ENCODE measurements at places on chromosomes 2 and 18.

GRCh38 chr18:76838182-76838581, 15.8 kb downstream of the ZNF236 start:
- no peak for DNase-seq

DNA sequence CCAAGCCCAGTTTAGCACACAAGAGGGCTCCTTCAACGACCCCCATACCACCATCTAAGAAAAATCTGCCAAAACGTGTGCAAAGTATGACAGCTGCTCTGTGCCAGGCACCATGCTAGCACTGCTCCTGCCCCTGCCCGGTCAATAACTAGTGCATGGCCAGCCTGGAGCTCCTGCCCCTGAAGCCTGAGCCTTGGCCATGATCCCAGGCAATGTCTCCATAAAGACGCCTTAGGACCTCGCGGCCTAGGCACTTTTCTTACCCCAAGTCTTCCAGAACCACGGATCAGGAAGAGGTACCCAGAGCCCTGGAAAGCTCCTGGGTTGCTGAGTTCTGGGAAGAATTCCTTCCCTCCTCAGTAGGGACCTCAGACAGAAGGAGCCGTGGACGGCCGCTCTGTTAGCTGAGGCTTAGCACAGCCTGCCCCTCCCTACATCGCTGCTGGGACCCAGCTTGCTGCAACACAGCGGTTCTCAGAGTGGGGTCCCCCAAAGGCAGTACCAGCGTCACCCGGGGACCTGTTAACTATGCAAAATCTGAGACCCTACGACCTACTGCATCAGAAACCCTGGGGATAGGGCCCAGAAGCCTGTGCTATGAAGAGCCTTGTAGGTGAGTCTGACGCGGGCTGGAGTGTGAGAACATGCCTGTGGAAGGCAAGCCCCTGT, 117.8 kb upstream of the TWIST2 start:
- no peak for DNase-seq

GRCh38 chr2:122595065-122595464, 839.6 kb downstream of the TSN start:
- DNase-seq = no peak

GRCh38 chr2:164581050-164581449, 40.2 kb downstream of the GRB14 start:
- DNase-seq = no peak

DNA sequence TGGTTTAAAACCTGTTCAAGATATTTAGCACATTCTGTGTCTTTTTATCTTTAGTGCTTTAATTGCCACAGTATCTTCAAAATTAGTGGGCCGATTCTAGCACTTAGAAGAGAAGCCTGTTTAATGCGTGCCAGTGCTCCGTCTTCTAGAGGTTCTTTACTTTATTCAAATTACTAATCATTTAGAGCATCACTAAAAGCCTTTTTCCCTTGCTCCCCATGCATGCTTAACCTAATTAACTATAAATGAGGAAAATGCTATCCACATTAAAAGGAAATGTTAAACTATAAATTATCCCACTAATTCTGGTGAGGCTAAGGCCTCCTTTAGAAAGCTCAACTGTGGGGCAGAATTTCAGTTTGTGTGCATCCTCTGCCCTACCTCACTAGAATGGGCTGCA, 31.5 kb upstream of the INSIG2 start:
- DNase-seq = no peak

- DNase-seq = no peak
Measured at GRCh38 chr2:222907790-222908441, 47.1 kb downstream of the ACSL3 start.

DNA sequence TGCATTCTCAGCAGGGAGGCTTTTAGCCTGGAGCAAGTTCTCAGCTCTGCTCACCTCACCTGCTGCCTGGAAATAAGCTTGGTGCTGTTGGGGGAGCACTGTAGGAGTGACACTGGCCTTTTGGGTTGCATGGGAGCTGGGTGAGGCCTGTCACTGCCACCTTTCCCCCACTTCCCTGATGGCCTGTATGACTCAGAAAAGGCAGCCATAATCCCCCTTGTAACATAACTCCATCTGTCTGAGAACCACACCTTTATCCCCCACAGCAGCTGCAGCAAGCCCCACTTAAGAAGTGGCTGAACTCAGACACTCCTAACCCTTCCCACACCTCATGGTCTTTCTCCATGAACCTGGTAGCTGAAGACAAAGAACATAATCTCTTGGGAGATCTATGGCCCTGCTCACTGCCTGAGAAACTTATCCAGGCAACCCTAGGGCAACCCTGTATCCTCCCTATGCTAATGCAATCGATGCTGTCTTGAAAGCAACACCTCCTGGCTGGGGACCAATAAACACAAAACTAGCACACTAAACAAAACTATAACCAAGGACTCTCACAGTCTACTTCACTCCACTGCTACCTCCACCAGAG, 258.9 kb upstream of the OSR1 start:
- DNase-seq = peak; percentile 83

DNA sequence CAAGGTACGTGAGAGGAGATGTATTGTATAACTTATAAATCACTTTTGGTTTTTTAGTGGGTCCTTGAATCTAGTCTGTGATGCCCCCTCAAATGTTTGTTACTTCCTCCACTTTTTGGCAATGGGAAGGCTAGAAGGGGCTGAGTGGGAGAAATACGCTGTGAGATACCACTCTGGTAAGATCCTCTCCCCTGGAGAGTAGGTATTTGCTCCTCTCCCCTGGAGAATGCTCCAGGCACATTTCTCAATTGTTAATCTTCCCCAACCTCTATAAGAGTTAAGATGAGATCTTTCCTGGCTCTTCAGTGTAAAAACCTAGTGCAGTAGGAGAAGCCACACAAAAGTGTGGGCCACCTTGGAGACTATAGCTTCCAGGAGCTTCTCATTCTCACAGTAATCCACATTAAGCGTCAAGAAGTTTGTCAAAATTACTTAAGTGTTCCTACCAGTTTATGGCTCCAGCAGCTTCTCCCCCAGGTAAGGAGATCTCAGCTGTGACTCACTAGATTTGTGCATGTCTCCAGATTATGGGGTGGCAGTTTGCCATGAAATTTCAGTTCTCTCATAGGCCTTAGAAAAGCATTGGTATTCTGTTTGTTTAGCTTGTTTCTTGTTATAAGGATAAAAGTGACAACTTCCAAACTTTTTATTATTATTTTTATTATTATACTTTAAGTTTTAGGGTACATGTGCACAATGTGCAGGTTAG, 182.6 kb downstream of the FSIP2 start:
- no peak for DNase-seq

GRCh38 chr2:39503277-39503676, 66.2 kb upstream of the MAP4K3 start:
- no peak for DNase-seq

DNA sequence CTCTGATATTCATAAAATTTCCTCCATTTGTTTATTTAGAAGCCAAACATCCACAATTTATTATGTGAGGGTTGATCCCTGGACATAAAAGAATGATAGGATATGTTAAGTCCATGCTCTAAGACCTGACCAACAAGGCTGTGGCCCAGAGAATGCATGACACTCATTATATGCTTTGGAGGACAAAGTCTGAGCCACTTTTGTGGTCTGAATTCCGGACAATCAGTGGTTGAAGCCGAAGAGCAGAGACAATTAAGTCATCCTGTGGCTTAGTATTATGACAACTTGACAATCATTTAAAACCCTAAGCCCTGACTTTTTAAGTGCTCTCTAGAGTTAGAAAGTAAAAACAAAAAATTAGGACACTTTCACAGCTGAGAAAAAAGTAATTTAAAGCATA, 483.3 kb downstream of the PLCL1 start:
- peak; percentile 48 for DNase-seq

- DNase-seq = no peak
Measured at GRCh38 chr2:199307461-199307860, 150.3 kb downstream of the SATB2 start.

GRCh38 chr2:237645261-237645660, 17.9 kb downstream of the LRRFIP1 start:
- no peak for DNase-seq

DNA sequence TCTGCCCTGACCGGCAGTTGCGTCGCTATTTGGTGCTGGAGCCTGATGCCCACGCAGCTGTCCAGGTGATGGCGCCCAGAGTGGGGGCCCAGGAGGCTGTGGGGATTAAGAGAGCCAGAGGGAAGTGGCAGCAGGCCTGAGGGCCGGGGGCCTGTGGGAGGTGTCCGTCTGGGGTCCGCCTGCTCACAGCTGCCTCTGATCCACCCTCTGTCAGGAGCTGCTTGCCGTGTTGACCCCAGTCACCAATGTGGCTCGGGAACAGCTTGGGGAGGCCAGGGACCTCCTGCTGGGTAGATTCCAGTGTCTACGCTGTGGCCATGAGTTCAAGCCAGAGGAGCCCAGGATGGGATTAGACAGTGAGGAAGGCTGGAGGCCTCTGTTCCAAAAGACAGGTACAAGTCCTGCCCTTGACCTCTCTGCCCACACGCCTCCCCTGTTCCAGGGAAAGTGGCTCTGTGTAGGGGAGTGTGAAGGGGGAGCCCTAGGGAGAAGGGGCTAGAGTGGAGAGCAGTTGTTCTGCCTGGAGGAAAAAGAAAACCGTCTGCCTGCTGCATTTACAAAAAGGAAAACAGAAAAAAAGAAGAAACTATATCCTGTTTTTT, 11.6 kb downstream of the STK11IP start:
- DNase-seq = no peak

DNA sequence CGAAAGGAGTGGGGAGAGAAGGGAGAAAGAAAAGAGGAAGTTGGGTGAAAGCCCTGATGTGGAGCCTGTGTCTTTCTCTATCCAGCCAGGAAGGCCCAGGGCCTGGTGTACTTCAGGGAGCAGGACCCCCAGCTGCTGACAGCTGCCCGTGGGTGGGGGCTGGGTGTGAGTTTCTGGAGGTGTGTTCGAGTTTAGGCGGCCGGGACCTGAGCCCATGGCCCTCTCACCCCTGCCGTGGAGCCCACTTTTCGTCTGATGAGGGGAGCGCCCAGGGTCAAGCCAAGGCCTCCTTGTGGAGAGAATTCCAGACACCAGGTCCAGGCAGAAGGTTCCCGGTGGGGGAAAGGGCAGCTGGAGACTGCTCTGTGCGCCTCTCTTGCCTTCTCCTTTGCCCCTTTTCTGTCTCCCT, 2.2 kb downstream of the SIX3 start:
- DNase-seq = peak; percentile 31

DNA sequence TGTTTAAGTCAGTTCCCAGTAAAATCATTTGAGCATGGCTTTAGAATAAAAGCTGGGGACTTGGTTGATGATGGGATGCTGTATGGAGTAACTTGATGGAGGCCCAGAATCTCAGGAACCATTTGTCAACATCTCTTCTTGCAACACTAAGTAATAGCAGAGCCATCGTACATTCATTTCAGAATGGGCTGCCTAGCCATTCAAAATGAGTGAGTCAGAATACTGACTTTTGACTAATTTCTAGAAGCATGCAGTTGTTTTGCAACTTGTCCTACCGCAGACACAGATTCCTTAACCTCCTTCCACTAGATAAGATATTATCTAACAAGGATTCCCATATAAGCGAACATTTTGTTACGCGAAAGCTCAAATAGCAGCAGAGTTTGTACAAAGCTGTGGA, 229.5 kb downstream of the CNTNAP5 start:
- DNase-seq = no peak

DNA sequence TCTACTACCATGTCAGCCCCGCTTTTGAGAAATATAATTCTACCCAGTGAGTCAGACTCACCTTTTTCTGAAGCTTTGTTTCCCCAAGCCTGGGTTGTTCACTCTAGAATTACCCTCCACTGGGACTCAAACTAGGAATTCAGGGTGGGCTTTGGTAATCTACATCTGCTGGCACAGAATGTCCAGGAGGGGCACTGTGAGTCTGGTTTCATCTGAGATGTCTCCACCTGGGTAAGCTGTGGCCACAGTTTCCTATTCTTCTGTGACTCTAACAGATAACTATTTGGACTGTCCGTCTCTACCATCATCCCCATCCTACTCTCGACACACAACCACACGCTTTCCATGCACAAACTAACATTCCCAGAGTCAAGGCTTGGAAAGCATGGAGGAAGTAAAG, 457.2 kb downstream of the STK39 start:
- no peak for DNase-seq

GRCh38 chr2:155190342-155190741, 491.8 kb downstream of the KCNJ3 start:
- peak; percentile 88 for DNase-seq

GRCh38 chr18:2138552-2138951, 432.8 kb downstream of the METTL4 start:
- DNase-seq = no peak

- DNase-seq = peak; percentile 59
Measured at GRCh38 chr2:54652540-54652939, 70.9 kb upstream of the EML6 start.

DNA sequence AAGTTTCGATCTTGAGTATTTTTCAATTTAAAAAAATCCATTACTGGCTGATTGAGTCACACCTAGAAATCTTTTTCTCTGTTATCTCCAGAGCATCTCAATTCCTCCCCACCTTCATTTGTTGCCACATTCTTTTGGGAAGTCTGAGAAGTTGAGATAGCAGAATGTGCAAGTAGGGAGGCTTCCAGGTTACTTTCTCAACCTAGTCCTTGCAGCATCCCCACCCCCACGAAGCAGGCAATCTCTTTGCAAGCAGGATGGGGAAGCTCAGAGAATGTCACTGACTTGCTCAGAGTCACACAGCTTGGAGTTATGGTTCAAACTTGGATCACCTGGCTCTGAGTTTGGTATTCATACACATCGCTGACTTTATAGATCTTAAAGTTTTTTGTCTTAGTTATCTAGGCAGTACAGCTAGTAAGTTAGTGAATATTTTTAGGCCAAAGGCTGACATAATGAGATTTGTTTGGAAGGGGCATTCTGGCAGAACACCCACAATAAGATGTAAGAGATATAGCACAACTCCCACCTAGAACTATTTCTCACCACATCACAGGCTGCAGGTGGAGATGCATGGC, 25.9 kb upstream of the LCLAT1 start:
- no peak for DNase-seq

GRCh38 chr2:194696690-194697089, 960.3 kb upstream of the SLC39A10 start:
- DNase-seq = peak; percentile 12

GRCh38 chr2:7899923-7900322, 781.9 kb upstream of the ID2 start:
- DNase-seq = no peak

GRCh38 chr2:86027922-86028765, 77.5 kb downstream of the POLR1A start:
- no peak for DNase-seq

DNA sequence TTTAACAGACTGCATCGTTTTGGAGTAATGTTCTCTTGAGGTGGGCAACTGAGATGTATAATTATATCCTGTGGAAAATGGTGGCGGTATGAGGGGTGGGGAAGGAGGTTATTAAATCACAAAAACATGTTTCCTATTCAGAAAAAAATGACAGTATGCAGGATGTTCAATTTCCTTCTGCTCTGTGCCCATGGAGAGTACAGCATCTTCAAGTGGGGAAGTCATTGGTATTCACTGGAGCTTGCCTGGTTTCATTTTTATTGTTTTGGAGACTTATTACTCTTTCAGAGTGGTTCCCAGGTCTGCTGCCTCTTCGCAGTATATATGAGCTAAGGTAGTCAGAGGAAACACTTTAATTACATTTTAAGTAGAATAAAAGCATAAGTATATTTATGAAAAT, 318.8 kb upstream of the RAB12 start:
- DNase-seq = no peak

- no peak for DNase-seq
Measured at GRCh38 chr2:33207151-33207740, 260.5 kb downstream of the LTBP1 start.

- DNase-seq = no peak
Measured at GRCh38 chr2:203582468-203582867, 47.4 kb upstream of the RAPH1 start.

GRCh38 chr2:46394649-46395510, 84.5 kb upstream of the TMEM247 start:
- DNase-seq = no peak

- no peak for DNase-seq
Measured at GRCh38 chr2:237496428-237496827, 9.4 kb downstream of the MLPH start.

All from DMS53 (cell line).